Hematopoietic multipotent progenitor cell treated with erythropoietin and hydrocortisone succinate and interleukin-3 and kit ligand, for 6 days (in vitro differentiated cells): ENCODE measurements at places on chromosomes 2 and 18.

DNA sequence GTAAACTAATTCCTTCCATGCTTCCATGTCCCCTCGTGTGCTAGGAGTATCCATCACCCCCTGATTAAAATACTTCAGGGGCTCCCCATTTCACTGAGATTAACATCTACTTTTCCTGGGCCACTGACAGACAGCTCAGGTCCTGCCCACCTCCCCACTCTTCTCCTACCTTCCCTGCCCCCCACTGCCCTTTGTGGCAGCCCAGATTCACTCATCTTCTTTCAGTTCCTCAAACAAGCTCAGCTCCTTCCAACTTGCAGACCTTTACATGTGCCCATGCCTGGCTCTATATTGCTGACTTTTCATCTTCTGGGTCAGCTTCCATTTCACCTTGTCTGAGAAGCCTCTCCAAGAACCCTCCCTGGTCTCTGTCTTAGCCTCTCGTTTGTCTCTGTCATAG, 12.0 kb downstream of the RUFY4 start:
- DNase-seq: no peak

GRCh38 chr2:160432633-160433032, 61.0 kb downstream of the RBMS1 start:
- no peak for DNase-seq

DNA sequence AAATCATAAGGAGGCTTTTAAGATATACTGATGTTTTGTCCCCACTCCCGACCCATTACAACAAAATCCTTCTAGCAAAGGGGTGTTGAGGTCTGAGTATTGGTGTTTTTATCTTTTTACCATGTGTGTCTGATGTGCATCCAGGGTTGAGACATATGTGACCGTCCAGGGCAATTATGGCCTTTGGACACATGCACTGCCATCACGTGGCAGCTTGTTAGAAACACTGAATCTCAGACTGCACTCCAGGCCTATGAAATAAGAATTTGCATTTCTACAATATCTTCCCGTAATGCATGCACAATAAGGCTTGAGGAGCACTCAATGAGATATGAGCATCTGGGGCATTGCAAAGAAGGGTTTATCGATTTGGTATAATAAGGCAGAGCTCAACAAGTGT, 235.1 kb upstream of the ZNF804A start:
- DNase-seq: no peak

DNA sequence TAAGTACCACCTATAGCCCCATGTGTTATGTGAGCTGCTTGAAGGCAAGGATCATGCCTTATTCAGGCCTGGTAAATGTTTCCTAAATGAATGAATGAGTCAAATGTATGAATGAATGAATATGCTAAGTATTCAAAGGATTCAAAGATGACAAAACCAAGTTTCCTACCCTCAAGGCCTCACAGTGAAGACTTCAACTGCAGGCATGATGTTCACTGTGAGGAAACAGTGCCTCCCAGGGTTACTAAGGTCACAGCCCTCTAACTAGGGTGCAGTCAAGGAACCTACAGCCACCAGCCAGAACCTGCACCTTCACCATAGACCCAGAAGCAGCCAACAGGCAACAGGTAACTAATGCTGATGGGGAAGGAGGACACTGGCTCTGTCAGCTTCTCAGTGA, 69.3 kb downstream of the SUMO1 start:
- DNase-seq: no peak

- DNase-seq: no peak
These were observed 13.3 kb downstream of the RIF1 start for GRCh38 chr2:151422917-151423439.

DNA sequence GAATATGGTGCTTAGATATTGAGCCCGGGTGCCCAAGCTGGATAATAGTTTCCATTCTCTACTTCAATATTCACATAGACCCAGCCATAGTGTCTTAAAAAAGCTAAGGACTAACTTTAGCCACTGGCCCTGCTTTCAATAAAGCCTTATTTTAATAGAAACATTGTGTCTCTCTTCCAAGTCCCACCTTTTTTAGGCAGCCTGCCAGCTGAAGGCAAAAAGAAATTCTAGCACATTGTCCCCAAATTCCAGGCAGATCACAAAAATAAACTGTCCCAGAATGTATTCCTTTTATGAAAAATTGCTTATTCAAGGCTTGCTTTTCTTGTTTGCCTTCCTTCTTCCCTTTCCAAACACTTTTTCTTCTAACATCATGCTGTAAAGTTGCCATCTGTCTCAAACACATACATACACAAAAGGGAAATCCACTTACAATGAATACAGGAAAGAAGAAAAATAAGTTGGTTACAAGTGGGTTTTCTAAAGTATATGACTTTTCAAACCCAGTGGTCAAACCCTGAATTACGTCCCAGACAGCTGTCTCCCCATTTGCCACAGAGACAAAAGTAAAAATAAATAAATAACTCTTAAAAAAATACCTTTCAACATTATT, 778.5 kb downstream of the BCL11A start:
- DNase-seq: no peak

- no peak for DNase-seq
These were observed 40.4 kb downstream of the CLIP4 start for GRCh38 chr2:29155578-29155977.

GRCh38 chr2:180583441-180584140, 396.8 kb upstream of the UBE2E3 start:
- DNase-seq: no peak

- peak; percentile 1 for DNase-seq
These were observed 178.0 kb downstream of the ASXL3 start for GRCh38 chr18:33755931-33756560.

GRCh38 chr2:128589681-128590080, 271.0 kb upstream of the HS6ST1 start:
- no peak for DNase-seq

GRCh38 chr2:159515441-159515840, 100.9 kb downstream of the BAZ2B start:
- peak; percentile 44 for DNase-seq

- no peak for DNase-seq
These were observed 40.7 kb downstream of the PCARE start for GRCh38 chr2:29033656-29034055.

GRCh38 chr2:230660294-230661060, 52.2 kb upstream of the CAB39 start:
- DNase-seq: peak; percentile 85

- DNase-seq: no peak
These were observed 69.3 kb upstream of the SNTG2 start for GRCh38 chr2:881204-881918.

GRCh38 chr18:52577795-52578194, 237.8 kb downstream of the DCC start:
- DNase-seq: no peak

GRCh38 chr18:49778826-49779465, 34.4 kb downstream of the ACAA2 start:
- DNase-seq: no peak

- peak; percentile 8 for DNase-seq
These were observed 188.6 kb upstream of the FN1 start for GRCh38 chr2:215624423-215624829.

GRCh38 chr2:185643434-185643833, 95.2 kb upstream of the FSIP2 start:
- no peak for DNase-seq

DNA sequence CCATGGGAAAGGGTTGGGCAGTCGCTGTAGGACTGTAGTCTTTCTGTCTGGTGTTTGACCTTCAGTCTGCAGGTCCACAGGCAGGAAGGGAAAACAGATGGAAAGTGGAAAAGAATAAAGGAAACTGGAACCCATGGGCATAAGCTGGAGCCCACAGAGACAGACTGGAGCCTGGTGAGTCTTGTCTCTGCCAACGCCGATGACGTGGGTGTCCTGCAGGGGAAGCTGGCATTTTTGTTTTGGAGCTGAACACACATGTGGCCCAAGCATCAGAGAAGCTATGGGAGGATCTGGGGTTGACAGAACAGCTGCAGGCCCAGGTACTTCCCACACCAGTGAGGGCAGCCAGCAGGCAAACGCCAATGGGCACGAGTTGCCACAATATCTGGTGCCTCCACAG, 28.2 kb upstream of the SOCS6 start:
- DNase-seq: no peak

DNA sequence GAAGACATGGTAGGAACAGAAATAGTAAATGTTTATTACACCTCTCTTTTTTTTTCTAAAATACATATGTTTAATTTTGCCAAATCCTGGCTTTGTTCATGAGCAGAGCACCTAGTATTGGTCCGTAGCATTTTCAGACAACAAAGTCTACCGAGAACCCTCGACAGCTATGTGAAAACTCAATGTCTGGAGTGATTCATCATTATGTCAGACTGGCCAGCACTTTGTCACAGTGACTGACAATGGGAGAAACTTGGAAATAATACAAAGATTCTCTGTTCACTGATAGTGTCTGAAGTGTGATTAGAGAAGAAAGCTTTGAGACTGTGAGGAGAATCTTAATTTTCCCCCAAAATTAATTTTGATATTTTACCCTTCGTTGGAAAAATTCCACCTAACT, 143.0 kb downstream of the HNMT start:
- no peak for DNase-seq

GRCh38 chr2:226220511-226220910, 579.1 kb downstream of the IRS1 start:
- no peak for DNase-seq
